ENCODE measurements at places on chromosomes 3 and 15. TPM values are rescaled to one million over a fixed set of nuclear protein-coding genes. Genes with fewer than 3 reads are reported as not detected.

The FOXL2NB gene
- total RNA-seq, result not detected

The CYP8B1 gene
- not detected for total RNA-seq

The PCLAF gene
- 97.6 TPM for total RNA-seq

The UROC1 gene
- total RNA-seq, result not detected

The MKRN3 gene
- total RNA-seq, result 1.4 TPM

GRCh38 chr3:59451800-59452746, 402.2 kb upstream of the CFAP20DC start:
- H3K4me3 ChIP-seq, result peak overlapping the region; percentile 50
- H3K27me3 ChIP-seq, result no peaks in the 10 kb centered on the region
- peaks cover 7% of the 10 kb centered on the region for H3K36me3 ChIP-seq
- peaks cover 72% of the 10 kb centered on the region for H3K4me1 ChIP-seq

DNA sequence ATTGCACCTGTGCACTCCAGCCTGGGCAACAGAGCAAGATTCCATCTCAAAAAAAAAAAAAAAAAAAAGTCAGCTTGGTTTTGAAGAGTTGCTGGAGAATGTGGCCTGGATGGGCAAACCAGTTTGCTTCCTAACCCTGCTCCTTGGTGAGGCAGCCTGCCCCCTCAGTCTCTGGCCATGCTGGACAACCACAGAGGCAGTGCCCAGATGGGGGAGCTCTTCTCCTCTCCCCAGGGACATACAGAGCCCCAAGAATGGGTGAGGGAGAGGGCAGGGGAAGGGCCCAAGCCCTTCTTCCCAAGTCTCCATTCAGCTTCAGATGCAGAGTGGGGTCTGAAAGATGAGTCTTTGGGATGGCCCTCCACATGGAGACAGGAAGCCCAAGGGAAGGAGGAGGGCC, 27.9 kb downstream of the CD276 start:
- DNase-seq, result no peak
- no peaks in the 10 kb centered on the region for H3K4me1 ChIP-seq
- peaks cover 2% of the 10 kb centered on the region for H3K27me3 ChIP-seq
- H3K27ac ChIP-seq, result no peak overlapping the region

DNA sequence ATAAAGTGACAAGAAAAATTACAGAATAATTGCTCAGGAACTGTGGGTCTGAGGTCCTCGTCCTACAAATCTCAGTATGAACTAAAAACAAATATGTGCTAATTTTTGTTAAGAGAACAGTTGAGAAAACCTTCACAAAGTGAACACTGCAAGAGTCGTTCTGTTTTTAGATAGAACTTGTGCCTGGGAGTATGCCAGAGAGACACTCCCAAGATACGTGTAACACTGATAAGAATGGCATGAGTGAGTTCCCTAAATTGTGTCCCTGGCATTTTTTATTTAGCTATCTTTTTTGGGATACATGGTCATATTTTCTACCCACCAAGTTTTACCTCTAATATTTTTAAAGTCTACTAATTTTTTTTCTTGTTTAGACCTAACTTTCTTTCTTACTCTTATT, 860.0 kb upstream of the NR2F2 start:
- H3K36me3 ChIP-seq, result no peaks in the 10 kb centered on the region
- no peaks in the 10 kb centered on the region for H3K4me1 ChIP-seq
- peaks cover 11% of the 10 kb centered on the region for H3K27me3 ChIP-seq
- no peak overlapping the region for H3K4me3 ChIP-seq
- no peak for DNase-seq
- no peak overlapping the region for H3K27ac ChIP-seq

GRCh38 chr15:101773496-101774100, 29.7 kb upstream of the OR4F6 start:
- no peak overlapping the region for H3K4me3 ChIP-seq
- H3K27me3 ChIP-seq, result no peaks in the 10 kb centered on the region
- H3K27ac ChIP-seq, result no peak overlapping the region
- no peaks in the 10 kb centered on the region for H3K4me1 ChIP-seq
- DNase-seq, result peak; percentile 42

GRCh38 chr15:24683736-24684135, 8.2 kb downstream of the NPAP1 start:
- no peak for DNase-seq
- H3K4me1 ChIP-seq, result no peaks in the 10 kb centered on the region
- H3K4me3 ChIP-seq, result no peak overlapping the region
- no peaks in the 10 kb centered on the region for H3K36me3 ChIP-seq
- no peaks in the 10 kb centered on the region for H3K27me3 ChIP-seq

DNA sequence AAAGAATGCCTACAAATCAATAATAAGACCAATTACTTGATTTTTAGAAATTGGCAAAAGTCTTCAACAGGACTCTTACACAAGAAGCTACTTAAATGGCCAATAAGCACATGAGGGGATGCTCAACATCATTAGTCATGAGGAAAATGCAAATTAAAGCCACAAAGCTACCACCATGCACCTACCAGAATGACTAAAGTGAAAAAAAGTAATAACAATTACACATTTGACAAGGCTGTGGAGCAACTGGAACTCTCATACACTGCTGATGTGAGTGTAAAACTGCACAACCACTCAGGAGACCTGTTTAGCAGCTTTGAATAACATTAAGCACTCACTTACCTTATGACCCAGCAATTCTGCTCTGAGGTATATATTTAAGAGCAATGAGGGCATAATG, 68.4 kb downstream of the PPCDC start:
- H3K4me1 ChIP-seq, result peaks cover 21% of the 10 kb centered on the region
- no peak overlapping the region for H3K27ac ChIP-seq
- H3K27me3 ChIP-seq, result peaks cover 15% of the 10 kb centered on the region
- no peaks in the 10 kb centered on the region for H3K36me3 ChIP-seq
- no peak overlapping the region for H3K4me3 ChIP-seq
- peak; percentile 25 for DNase-seq

GRCh38 chr15:57330619-57331340, 45.5 kb upstream of the CGNL1 start:
- H3K27me3 ChIP-seq, result peaks cover 10% of the 10 kb centered on the region
- H3K27ac ChIP-seq, result no peak overlapping the region
- DNase-seq, result no peak
- no peaks in the 10 kb centered on the region for H3K36me3 ChIP-seq
- no peak overlapping the region for H3K4me3 ChIP-seq

All from activated CD4-positive, alpha-beta T cell treated with anti-CD3 and anti-CD28 coated beads for 36 hours (primary cell).